ENCODE measurements at places on chromosomes 1 and 21. TPM values are rescaled to one million over a fixed set of nuclear protein-coding genes. Genes with fewer than 3 reads are reported as not detected.

DNA sequence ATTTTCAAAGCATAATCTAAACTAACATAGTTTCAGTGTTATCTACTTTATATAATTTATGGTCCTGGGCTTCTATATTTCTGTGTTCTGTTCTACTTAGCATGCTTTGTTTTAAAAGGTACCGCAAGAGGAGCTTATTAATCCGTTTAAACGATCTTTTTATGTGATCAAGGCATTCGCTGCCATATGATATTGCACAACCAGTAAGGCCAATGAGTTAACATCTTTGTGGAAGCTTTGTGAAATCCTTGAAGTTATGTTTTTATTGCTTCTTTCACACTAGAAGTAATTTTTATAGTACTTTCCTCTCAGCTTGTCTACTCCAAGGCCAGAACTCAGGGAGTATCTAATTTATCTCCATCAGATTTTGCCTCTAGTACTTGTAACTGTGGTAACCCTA lies 8.9 kb downstream of the LRRC8C start:
- DNase-seq = no peak

CELF3 gene
- not detected for total RNA-seq

GRCh38 chr1:32766328-32766972 lies 50.7 kb downstream of the YARS1 start:
- DNase-seq = no peak

SIM2 gene
- total RNA-seq = 5.1 TPM

GRCh38 chr1:16145662-16146278 lies 10.1 kb downstream of the EPHA2 start:
- DNase-seq = peak; percentile 89

- DNase-seq = no peak
Observed at GRCh38 chr1:4660917-4661594, 6.6 kb downstream of the AJAP1 start.

SLAMF9 gene
- total RNA-seq = not detected

SPRR3 gene
- not detected for total RNA-seq

- DNase-seq = no peak
Observed at GRCh38 chr21:46050668-46051378, 47.1 kb upstream of the COL6A2 start.

DNA sequence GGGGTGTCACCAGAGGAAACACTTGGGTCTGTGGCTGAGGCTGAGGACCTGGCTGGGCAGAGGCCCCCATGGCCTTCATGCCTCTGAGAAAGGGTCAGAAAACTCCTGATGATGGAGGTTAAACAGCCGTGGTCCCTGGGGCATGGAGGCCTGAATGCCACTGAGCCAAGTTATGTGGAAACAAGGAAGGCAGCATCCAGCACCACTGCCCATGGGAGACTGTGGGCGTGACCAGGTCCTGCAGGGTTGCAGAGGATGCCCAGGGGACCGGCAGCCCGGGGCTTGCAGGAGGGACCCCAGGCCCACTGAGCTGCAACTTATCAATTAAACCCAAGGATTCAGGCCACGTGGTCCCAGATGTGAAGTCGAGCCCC lies 18.9 kb upstream of the COL6A2 start:
- DNase-seq = no peak

DNA sequence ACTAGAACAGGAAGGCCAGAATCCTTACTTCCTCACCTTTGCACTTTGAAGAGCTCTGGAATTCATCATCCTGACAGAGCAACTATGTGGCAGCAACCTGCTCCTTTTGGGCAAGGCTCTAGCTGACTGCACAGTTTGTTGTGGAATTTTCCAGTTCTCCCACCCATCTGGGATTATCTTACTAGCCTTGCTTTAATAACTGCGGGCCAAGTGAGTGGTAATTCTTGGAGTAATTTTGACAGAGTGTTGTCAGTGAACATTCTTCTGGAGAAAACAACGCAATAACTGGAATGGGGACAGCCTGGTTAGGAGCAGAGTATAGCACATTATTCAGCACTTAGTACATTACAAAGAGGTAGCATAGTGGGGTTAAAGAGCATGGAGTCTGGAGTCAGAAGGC lies 75.3 kb downstream of the NTMT2 start:
- DNase-seq = no peak

DNA sequence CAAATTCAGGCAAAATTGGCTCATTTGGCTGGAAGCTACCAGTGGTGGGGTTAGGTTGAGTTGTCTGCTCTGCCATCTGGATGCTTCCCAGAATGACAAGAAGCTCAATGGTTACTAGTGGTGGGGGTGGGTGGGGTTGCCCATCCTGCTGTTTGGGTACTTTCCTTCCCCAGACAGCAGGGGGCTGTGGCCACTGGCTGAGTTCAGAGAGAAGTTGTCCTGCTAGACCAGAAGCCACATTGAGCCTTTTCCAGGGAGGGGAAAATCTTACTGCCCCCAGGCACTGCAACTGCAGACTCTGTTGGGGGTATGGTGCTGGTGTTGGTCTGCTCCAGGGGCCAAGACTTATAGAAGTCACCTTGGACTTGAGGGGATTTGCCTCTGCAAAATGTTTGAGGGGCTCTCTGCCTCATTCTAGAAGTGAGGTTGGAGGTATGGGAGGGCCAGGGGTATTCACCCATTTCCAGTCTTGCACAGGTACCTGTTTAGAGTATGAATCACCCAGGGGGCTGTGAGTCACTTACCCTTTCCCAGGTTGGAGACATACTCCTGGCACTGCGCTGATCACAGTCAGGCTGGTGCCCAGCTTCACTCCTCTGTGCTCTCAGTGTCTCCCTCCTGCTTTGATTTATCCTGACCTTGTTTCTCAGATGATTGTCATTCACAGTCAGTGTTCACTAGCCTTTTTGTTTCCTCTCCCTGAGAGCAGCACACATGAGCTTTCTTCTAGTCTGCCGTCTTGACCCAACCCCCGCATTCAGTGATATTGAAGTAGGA lies 89.1 kb upstream of the NEGR1 start:
- no peak for DNase-seq

GRCh38 chr1:66439031-66439740 lies 94.8 kb upstream of the SGIP1 start:
- DNase-seq = no peak

ACKR1 gene
- not detected for total RNA-seq

DNA sequence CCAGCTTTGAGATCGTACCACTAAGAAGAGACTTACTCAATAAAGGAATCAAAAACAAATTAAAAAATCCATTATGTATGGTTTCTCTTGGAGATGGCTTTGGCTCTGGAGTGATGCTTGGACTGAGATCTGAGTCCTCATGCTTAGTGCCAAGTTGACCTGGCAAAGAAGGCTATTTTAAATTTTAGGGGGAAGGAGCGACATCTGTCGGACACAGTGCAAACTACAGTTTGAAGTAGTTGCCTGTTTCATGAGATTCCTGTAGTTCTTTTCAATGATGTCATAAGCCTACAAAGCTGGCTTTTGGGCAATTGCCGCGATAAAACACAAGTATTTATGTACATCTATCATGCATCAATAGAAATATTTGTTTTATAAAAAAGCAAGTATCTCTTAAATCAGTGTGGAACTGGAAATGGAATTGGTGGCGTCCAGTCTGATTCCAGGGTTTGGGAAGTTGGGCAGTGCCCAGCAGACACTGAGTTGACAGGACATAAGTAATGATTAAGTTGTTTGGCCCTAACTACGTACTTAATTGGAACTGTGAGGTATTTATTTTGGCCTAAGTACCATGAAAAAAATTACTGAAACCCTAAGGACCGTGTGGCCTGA lies 50.0 kb downstream of the TBCE start:
- peak; percentile 86 for DNase-seq

- peak; percentile 17 for DNase-seq
Observed at GRCh38 chr1:221394011-221394544, 347.8 kb downstream of the DUSP10 start.

TSPAN2 gene
- total RNA-seq = 3.2 TPM

HFM1 gene
- total RNA-seq = not detected

GRCh38 chr1:12336413-12336812 lies 106.6 kb downstream of the VPS13D start:
- no peak for DNase-seq

DNA sequence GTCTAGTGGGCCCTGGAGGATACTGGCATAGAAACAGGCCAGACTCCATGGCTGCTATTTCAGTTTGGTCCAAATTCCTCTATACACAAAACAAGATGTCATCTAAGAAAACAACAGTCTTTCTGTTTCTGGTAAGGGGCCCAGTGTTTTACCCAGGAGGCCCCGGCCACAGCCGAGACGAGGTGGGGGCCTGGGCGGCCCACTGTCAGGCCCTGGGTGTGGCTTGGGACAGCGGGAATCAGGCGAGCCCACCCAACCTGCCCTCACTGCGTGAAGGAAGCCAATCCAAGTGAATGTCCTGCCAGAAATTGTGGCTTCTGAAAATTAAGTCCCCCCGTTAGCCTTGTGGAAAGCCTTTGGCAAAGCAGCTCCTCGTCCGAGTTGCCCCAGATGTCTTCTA lies 31.2 kb upstream of the GPR153 start:
- DNase-seq = no peak

- no peak for DNase-seq
Observed at GRCh38 chr21:36945496-36946138, 20.9 kb downstream of the HLCS start.

Measured in A172 (cell line).